ENCODE measurements at places on chromosomes 11 and 22.

- DNase-seq = no peak
These were observed 17.8 kb downstream of the C11orf71 start for GRCh38 chr11:114382509-114382908.

DNA sequence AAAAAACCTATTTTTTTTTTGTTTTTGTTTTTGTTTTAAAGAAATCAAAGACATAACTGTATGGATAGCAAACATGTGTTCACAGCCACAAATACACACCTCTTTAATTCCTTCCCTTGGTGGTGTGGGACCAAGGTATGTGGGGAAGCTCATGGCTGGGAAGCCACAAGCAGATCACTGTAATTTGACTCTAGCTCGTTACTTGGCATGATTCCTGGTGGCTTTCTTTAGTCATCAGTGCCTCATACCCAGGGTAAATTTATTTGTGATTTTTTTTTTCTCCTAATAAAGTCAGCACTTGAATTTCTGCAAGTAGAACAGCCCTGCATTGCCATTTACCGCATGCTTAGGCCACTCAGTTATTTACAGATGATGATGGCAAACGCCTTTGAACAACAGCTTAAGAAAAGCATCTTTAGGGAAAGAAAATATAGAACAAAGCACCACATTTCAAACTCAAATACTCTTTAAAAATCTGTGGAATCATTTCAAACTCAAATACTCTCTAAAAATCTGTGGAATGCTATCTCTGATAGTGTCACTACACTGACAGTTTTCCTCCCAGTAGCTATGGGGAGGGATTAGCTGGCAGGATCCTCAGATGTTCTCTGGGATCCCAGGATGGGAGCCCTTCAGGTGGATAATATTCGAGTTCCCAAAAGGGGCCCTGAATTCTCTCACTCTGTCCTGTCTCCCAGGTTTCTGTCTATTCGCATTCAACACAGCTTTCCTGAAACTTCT, 687.2 kb downstream of the OPCML start:
- DNase-seq = no peak

DNA sequence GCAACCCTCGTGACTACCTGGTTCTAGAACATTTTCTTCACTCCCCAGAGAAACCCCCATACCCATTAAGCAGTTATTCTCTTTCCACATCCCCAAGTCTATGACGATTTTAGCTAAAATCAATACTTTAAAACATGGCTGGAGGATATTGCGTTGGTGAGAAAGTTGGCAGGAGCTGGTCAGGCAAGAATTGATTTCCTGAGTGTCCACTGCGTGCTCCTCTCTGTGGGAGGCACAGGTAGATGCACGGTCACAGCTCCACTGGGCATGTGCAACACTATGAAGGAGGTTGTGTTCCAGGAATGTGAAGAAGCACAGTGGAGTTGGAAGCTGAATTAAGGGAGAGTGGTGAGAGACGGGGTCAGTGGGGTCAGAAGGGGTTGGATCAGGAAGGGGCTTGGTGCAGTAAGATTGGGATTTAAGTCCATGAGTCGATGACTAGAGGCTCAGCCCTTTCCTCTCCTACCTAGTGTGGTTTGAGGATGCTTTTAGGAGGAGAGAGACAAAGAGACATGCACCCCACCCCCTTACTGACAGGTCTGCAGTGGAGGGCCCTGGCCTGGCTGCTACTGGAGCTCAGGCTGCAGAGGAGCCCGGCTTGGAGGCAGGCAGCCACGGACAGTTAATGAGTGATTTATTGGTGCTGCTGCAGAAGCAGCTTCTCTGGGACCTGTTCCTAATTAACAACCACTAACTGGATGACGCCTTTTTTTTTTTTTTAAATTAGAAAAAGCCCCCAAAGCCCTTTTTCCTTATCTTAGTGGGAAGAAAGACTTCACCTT, 395.6 kb downstream of the TENM4 start:
- no peak for DNase-seq

DNA sequence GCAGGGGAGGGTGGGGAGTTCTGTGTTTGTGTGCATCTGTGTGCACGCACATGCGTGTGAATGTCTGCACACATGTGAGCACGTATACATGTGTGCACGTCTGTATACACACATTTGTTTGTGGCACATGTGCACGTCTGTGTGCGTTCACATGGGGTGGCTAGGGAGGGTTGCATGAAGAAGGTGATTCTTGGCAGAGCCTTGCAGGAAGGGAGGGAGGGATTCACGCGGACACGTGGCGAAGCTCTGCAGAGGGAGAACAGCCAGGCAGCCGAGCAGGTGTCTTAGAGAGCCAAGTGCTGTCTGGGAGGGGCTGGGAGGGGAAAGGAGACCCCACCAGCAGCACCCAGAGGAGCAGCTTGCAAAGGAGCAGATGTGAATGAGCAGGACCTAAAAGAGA, 372.1 kb downstream of the BRD1 start:
- DNase-seq = no peak

DNA sequence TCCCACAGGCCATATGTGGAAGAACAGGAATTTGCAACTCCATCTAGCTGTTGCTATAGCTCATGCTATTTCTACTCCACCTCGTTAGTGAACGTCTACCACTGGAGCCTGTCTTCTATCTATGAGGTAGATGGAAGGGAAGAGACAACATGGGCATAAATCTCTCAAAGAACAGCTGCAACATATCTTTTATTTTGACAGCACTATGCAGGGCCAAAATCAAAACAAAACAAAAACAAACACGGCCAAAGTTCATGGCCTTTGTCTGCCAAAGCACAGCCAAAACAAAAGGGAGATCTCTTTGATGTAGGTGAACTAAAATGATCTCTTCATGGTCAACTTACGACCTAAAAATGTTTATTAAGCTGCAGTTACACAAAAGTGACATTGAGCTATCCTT, 215.2 kb upstream of the MPPED2 start:
- no peak for DNase-seq

- no peak for DNase-seq
These were observed 7.6 kb upstream of the CDC42EP1 start for GRCh38 chr22:37552524-37553163.

- DNase-seq = no peak
These were observed 197.7 kb downstream of the CASP12 start for GRCh38 chr11:104700609-104701008.

DNA sequence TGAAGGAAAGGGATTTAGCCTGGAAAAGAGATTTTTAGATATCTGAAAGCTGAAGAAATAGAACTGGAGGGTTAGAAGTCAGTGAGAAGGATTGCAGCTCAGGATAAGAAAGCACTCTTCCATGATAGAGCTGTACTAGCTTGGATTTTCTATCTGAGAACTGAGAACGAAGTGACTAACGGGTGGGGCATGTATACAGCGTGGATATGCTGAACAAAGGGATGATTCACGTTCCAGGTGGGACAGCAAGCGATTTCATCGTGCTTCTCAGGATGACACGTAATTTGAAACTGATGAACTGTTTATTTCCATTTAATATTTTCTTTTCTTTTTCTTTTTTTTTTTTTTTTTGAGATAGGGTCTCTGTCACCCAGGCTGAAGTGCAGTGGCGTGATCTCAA, 53.0 kb downstream of the GRAMD1B start:
- no peak for DNase-seq

DNA sequence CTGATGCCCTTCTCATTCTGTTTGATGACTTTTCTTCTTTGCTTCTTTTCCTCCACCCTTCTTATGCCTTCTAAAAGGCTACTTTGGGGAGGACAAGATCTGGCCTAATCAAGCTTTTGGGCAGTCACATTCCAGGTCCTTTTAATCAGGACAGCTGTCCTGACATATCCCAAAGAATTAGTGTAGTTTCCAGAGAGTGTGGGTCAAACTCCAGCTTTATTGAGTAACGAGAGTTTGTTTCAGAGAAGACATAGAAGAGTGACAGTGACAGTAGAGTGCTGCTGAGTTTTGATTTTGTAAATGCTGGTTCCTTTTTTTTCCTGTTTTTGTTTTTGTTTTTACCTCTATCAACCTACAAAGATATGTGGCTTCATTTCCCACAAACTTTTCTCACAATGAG, 158.4 kb upstream of the SESN3 start:
- no peak for DNase-seq

DNA sequence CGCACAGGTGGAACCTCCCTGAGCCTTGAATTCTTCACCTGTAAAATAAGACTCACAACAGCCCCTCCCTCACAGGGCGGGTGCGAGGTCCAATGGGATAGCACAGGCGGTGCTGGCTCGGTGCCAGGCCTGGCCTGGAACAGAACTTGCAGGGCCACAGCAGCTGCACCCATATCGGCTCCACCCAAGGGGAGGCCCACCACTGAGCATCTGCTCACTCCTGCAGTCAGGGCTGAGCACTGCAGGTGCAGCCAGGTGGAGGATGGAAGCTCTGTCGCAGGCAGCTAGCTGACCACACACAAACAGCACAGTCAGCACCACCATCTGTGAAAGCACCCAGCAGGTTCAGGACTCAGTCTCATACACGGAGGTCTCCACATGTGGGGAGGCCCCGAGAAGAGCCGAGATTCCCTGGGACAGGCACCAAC, 19.6 kb downstream of the VPS37C start:
- no peak for DNase-seq

GRCh38 chr11:68974421-68975194, 6.2 kb downstream of the MRGPRD start:
- DNase-seq = no peak

GRCh38 chr22:45502215-45503049, at the start of gene FBLN1:
FBLN1 (plus strand) TSS chr22:45502883; CDS start chr22:45502986, 103 bp downstream.
- no peak for DNase-seq

DNA sequence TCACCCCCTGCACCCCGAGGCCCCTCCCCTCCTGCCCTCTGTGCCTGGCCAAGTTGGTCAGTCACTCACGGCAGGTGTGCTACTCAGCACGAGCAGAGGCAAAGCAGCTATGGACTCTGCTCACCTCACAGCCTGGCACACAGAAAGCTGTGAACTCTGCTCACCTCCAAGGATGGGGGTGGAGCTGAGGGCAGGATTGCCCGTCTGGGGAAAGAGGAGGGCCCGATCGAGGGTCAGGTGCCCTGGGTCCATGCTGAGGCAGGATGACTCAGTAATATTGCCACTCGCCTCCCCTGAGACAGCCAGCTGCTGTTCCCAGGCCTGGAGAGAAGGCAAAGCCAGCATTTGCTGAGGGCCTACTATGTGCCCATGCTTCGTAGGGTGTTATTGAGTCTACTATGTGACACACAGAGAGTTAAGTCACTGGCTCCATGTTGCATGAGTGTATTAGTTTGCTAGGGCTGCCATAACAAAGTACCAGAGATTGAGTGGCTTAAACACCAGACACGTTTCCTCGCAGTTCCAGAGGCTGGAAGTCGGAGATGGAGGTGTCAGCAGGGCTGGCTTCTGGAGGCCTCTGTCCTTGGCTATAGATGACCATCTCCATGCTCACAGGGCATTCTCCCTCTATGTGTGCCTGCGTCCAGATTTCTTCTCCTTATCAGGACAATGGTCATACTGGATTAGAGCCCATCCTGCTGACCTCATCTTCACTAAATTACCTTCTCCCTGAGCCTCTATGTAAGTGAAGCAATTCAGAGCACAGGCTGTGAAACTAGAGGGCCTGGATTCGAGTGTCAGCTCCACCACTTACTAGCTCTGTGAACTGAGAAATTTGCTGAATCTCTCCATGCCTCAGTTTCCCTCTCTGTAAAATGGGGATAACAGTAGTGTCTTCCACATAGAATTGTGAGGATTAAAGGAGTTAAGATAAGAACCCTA, 13.2 kb upstream of the TSKU start:
- DNase-seq = no peak

- no peak for DNase-seq
These were observed 153.3 kb downstream of the SWAP70 start for GRCh38 chr11:9817191-9817590.

DNA sequence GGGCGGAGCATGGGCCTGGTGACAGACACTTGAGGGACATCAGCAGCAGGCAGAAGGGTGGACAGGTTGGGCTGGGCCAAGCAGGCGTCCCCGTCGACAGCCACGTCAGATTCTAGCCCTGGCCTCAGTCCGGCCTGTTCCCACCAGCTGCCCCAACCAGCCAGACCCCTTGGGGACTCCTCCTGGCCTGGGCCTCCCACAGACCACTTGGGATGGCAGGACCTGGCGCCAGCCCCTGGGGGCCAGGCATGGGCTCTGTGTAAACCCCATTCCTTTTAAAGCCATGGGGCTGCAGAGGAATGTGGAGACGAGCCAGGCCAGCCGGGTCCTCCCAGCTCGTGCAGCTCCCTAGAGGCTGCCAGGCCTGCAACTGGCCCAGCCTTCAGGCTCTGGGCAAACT, 4.7 kb upstream of the SUSD2 start:
- DNase-seq = no peak

DNA sequence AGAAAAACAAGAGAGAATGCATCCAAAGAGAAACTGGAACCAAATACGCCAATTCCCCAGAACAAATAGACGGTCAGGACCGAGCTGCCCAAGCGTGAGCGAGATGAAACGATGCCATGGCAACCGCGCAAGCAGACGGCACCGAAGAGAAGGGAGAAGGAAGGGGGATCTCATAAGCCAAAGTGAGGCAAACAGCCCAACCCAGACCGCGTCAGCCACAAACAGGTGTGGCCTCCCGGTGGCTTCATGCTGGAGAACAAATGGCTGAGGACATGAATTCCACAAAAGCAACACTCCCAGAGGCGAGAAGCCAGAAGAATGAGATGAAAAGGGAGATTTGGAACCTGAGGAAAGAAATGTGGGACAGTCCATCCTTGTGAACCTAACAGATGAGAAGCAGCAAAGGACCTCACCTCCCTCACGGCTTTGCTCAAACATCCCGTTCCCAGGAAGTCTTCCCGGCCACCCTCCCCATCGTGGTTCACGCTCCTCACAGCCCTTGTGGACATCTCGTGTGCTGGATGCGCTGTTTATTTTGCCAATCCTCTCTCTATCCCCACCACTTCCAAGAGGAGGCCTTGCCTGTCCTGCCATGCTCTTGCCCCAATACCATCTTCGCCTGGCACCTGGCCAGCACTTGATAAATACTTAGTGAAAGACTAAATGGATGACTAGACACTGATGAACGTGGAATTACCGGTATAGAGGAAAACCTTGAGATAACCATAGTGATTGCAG, 89.1 kb upstream of the RTL6 start:
- DNase-seq = no peak

DNA sequence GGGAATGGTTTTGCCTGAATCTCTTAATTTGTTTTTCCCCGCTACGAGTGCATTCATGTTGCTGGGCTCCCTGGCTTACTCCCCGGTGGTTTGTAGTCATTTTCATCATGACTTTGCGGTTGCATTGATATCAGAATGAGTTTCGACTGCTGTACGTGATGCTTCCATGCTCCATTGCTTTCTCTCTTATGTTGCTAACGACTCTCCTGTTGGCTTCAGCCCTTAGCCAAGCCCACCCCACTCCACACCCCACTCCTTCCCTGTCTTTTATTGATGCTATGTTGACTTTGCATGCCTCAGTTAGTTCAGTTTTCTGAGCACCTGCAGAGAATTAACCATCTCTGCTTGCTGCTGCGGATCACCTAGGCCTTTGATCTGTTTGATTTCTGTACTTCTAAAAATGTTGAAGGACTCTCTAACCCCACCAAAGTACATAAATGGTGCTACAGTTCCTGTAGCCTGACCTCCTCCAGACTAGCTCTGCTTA, 65.3 kb downstream of the ARFGAP2 start:
- DNase-seq = no peak

DNA sequence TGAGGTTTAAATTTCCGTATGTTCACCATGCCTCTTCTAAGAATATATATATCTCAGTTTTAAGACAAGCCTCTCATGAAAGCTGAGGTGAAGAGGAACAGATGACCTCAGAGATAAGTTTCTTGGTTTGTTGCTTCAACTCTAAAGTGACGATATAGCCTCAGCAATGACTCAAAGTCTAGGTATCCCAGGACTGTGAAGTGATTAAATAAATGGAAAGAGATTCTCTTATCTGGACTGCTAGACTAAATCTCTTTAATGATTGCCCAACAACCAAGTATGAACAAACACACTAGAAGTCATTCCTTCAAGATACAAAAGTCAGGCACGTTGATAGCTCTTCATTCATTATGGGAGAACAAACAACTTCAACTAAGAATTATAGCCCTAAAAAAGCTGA, 15.3 kb downstream of the CADM1 start:
- no peak for DNase-seq
